Femur (tissue), 1 donor: ENCODE measurements at places on chromosomes 16 and 17.

- DNase-seq, result no peak
Measured at GRCh38 chr17:36657763-36658490, 56.5 kb downstream of the MRM1 start.

DNA sequence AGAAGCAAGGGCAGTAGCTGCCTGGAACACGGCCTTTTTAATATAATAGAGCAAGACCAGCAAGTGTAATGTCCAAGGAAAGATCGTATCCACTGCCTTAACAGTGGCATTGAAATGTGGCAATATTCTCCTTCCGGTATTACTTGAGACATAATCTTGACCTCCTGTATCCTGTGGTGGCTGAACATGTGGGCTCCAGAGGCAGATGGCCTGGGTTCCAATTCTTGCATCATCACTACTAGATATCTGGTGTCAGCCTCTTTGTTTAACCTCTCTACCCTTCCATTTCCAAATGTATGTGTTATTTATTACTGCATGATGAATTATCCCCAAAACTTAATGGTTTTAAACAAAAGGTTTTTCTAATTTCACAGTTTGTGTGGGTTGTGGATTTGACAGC is 3.5 kb upstream of the CDYL2 start:
- DNase-seq, result no peak

GRCh38 chr16:56551796-56552738 is 12.8 kb upstream of the MT4 start:
- DNase-seq, result no peak

DNA sequence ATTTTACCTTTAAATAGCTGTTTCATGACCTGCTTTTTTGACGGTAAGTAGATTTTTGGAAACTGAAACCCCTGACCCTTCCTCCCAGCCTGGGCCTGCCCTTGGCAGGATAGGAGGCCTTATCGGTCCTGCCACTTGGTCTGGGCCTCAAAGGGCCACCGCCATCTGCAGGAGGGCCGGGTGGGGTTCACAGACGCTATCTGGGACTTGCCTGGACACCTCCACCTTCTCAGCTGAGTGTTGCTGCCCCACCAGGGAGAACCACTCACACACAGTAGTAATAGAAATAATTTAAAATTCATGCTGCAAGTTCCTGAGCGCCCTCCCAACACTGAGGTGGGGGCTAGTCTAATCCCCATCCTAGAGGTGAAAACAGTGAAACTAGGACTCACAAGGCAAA is 4.6 kb upstream of the NPRL3 start:
- DNase-seq, result no peak

DNA sequence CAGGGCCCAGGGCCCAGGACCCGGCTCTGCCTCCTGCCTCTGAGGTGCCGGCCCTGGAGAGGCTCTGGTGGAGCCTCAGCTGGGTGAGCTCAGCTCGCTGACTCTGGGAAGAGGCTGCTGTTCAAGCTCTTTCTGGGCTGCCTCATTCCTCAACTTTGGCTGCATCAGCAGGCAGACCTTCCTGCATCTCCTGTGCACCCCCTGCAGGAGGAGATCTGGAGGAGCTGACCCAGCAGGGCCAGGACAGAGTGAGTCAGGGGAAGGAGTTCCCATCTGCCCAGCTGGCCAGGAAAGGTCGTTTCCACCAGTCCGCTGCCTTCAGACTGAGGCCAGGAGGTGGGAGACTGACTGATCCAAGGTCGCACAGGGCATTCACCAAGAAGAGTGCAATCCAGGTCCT is 10.7 kb downstream of the CRHR1 start:
- no peak for DNase-seq

- no peak for DNase-seq
Measured at GRCh38 chr17:45311760-45312476, 4.9 kb downstream of the MAP3K14 start.

DNA sequence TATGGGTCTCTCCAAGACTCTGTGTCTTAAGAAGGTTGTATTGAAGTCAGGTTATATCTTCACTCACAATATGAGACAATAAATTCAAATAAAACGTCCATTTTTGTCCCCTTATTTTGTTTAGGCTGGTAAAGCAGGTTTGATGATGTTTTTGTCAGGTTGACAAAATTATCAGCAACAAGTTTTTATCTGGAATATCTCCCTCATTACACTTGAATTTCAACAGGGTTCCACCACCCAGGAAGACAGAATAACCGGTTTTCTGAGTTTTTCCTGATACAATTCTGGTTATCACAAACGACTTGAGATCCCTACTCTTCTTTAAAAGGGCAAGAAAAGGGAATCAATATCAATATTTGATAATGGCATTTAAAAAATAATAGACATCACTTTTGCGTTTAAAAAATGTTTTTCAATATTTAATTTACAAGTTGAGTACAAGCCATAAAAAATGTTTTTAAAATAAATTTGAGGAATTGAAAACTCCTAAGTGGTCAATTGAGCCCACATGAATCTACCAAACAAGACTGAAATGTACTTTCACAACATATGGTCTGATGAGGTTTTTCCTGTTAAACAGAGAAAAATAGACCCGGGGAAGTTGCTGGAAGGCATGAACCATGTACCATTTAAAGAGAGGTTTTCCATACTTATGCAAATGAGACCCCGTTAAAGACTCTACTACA is 1.4 kb upstream of the ATP6V0A1 start:
- no peak for DNase-seq

GRCh38 chr17:16129441-16130205 is 85.7 kb downstream of the NCOR1 start:
- DNase-seq, result no peak

GRCh38 chr16:31198207-31198882 is 4.2 kb downstream of the PYCARD start:
- DNase-seq, result no peak

DNA sequence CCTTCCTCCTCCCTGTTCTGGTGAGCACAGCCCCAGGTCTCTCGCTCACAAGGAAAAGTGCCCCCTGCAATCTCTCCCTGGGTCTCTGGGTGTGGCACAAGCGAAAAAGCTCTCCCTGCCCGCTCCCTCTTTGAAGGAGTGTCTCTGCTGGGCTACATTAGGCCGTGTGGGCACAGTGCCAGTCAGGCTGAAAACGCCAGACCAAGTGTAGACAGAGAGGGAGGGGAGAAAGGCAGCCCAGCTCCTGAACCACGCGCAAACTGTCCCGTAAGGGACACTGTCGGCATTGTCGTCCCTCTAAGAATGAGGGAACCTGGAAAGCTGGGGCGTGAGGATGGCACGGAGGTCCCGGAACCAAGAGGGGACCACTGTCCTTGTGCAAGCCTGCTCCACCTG is 3.9 kb downstream of the SMIM5 start:
- no peak for DNase-seq

GRCh38 chr17:41420134-41420533 is 4.3 kb downstream of the KRT37 start:
- DNase-seq, result no peak

DNA sequence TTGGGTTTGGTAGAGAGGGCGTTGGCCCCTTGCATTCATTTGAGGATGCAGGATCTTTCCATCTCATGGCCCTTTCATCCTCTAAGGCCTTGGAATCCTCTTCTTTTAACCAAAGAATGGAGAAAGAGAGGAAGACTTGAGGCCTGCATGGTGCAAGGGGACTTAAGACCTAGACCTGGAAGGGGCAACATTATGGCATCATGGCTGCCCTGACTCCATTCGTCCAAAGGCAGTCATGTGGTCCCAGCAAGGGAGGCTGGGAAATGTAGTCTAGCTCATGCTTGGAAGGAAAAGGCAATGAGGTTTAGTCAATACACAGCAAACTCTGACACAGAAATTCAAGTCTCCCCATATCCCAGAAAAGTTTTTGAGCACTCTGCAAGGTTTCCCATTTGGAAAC is 30.7 kb upstream of the CDRT4 start:
- no peak for DNase-seq

- DNase-seq, result no peak
Measured at GRCh38 chr17:57405491-57406072, 149.3 kb downstream of the MSI2 start.

DNA sequence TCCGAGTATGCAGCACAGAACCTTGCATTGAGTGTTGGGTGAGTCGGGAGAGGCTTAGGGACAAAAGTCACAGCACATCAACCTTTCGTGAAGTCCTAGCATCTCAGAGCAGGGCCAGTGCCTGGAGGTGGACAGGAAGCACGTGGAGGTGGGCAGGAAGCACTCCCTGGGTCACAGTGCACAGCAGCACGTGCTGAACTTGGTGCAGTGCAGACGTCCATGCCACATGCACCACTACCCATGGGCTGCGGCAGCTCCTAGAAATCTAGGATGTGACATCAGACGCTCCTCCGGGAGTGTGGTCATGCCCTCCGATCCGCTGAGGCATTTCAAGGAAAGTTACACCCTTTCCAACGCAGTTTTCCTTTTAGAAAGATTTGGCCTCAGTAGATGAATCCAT is 83.4 kb upstream of the CHMP6 start:
- DNase-seq, result no peak

DNA sequence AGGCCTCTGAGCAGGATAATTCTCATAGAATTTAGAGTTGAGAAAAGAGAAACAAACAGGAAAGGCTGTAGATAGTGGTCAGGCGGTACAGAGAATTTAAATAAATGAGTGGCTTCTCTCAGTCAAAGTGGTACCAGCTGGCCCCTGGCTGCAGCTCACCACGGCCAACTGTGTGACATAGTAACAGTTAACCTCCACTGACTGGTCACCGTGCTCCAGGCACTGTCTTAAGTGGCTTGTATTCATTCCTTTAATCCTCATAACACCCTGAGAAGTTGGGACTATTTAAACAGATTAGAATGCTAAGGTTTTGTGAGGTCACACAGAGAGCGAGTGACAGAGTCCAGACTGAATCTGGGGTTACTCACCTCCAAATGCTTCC is 108.9 kb downstream of the GNAO1 start:
- no peak for DNase-seq

- no peak for DNase-seq
Measured at GRCh38 chr16:17850581-17851250, 380.0 kb upstream of the XYLT1 start.

DNA sequence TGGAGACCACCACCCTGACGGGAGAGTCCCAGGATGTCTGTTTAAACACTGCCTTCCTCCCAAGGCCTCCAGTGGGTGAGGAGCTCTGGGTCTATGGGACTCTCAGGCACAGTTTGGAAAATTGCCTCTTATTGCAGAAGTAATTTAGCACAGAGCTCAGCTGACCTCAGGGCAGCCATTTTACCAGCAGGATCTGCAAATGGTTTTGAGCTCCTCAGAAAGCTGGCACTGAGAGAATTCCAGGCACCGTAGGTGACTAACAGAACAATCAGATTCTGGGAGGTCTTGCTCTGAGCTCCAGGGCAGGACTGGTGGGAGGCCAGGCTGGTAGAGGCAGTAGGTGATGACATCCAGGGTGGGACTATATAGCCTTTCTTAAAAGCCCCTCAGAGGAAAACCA is 17.3 kb upstream of the C16orf74 start:
- DNase-seq, result no peak

DNA sequence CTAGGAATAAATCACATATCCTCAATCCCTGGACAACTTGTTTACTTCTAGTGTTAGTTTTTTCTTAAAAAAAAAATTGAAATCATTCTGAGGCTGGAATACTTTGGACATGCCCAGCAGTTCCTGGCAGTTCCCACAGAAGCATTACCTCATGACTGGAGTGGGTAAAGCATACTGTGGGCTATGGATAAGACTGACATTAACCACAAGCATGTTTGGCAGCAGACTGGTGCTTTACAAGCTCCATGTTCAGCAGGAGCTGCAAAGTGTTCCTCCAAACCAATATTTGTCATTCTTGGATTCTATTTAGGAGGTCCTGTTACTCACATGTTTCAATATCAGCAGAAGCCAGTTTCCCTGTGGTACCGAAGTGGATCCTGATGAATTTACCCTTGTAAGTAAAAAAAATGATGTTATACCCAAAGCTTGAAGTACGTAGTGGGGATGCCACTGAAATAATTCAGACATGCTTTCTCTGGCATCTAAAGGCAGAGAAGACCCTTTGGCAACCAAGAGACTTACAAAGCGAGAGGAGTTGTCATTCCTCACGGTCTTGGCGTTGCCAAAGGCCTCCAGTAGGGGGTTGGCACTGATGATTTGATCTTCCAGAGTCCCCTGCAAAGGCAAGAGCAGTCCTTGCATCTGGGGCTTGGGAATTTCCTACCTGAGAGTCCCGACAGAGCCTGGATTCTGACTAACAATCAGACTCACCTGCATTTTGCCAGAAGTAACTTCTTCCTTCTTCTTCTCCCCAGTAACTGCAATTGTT is 4.9 kb downstream of the MYH1 start:
- DNase-seq, result peak; percentile 45
